ENCODE measurements at places on chromosomes 7 and 10. TPM values are rescaled to one million over a fixed set of nuclear protein-coding genes. Genes with fewer than 3 reads are reported as not detected.
A peak's percentile ranks its signal among the peaks of the same experiment; 100 is the strongest.

- no peak for DNase-seq
Observed at GRCh38 chr10:34715511-34716187, 99.4 kb downstream of the PARD3 start.

GRCh38 chr7:150988230-150989226 lies 2.3 kb upstream of the NOS3 start:
- peak; percentile 95 for DNase-seq

Gene UTF1
- total RNA-seq: not detected

Gene KRIT1
- total RNA-seq: 48.0 TPM

Gene ACSM6
- not detected for total RNA-seq

Gene EIF5AL1
- 0.21 TPM for total RNA-seq

Gene CHST3
- total RNA-seq: 24.5 TPM

Gene HUS1
- 43.1 TPM for total RNA-seq
